Activated gamma-delta T cell (primary cell): ENCODE measurements at places on chromosomes 12 and 14.

GRCh38 chr12:5272018-5272785 is 159.7 kb upstream of the NTF3 start:
- no peak for DNase-seq

DNA sequence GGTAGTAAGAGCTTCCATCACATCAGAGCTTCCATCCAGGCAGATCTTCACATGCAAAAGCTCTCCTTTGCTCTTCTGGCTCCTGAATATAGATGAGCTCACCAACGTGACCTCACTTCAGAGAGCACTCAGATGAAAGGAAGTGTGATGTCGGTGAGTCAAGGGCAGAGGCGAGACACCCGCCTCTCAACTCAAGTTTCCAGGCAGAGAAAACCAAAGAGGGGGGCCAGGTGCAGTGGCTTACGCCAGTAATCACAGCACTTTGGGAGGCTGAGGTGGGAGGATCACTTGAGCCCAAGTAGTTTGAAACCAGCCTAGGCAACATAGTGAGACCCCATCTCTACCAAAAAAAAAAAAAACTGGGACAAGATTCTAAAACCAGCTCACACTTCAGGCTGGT is 126.9 kb downstream of the DUSP6 start:
- no peak for DNase-seq

DNA sequence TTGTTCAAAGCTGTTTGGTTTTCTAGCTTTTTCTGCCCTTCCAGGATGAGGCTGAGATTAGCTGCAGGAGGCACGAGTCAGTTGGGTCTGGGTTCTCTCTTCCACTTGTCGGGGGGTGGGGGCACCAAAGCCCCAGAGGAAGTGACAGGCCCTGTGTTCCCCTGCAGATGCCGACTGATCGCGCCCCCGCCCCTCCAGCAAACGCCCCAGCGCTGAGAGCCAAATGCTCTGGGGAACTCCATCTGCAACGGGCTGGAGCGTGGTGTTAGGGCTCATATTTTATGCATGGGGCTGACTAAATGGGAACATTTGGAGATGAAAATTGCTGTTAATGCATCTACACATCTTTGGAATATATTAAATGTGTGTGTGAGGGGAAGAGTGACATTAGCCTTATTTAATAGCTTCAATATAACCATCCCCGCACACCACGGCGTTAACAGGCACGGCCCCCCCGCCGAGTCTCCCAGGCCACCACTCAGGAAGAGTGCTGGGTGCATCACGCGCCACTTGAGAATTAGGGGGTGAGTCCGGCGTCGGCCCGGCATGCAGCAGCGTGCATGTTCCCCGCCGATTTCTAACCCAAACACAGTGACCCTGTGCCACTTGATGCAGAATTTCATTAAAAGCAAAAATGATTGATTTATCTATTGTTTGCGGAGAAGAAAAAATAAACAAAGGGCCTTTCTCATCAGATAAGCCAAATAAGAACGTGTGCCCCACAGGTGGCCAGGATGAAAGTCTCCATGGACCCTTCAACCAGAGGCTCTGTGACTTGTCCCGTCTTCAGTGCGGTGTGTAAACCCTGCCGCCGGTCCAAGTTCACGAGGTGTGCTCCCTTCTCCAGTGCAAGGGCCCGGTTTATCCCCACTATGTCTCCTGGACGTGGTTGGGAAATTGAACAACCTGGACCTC is 165.0 kb upstream of the RTL1 start:
- DNase-seq: no peak

- no peak for DNase-seq
Measured at GRCh38 chr12:93912086-93912733, 235.0 kb downstream of the CRADD start.

DNA sequence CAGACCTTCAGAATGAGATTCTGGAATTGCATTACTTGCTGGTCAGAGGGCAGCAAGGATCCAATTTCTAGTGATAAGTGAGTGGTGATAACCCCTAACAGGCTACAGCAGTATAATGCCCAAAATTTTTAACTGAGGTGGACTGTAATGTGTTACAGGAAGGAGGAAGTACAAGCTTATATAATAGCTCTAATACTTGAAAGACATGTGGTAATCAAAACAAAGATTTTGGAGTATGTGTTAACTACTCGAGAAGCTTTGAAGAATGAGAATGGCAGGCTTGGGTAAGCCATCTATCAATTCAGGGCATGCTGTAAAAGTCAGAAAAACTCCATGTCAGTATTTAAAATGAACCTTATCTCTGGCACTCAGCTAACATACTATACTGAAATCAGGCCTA is 70.5 kb downstream of the ANKS1B start:
- no peak for DNase-seq

DNA sequence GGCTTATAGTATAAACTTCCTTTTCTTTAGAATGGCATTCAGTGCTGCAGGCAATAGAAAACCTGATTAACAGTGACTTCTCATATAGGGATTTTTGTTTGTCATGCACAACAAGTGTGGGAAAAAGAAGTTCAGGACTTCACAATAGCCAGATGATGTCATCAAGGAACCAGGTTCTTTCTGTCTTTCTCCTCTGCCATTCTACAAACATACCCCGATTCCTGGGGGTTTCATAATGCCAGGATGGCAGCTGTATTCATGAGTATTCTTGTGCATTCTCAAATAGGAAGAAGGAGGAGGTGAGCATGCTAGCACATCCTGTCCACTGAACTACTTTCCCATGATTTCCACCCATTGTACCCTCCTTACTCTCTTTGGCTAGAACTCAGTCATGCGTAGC is 182.7 kb upstream of the EEA1 start:
- DNase-seq: no peak

GRCh38 chr12:31815096-31815495 is 86.3 kb upstream of the AMN1 start:
- no peak for DNase-seq

GRCh38 chr14:59905188-59905587 is 14.8 kb upstream of the LRRC9 start:
- no peak for DNase-seq

GRCh38 chr12:62533087-62533754 is 66.6 kb downstream of the MON2 start:
- DNase-seq: no peak

DNA sequence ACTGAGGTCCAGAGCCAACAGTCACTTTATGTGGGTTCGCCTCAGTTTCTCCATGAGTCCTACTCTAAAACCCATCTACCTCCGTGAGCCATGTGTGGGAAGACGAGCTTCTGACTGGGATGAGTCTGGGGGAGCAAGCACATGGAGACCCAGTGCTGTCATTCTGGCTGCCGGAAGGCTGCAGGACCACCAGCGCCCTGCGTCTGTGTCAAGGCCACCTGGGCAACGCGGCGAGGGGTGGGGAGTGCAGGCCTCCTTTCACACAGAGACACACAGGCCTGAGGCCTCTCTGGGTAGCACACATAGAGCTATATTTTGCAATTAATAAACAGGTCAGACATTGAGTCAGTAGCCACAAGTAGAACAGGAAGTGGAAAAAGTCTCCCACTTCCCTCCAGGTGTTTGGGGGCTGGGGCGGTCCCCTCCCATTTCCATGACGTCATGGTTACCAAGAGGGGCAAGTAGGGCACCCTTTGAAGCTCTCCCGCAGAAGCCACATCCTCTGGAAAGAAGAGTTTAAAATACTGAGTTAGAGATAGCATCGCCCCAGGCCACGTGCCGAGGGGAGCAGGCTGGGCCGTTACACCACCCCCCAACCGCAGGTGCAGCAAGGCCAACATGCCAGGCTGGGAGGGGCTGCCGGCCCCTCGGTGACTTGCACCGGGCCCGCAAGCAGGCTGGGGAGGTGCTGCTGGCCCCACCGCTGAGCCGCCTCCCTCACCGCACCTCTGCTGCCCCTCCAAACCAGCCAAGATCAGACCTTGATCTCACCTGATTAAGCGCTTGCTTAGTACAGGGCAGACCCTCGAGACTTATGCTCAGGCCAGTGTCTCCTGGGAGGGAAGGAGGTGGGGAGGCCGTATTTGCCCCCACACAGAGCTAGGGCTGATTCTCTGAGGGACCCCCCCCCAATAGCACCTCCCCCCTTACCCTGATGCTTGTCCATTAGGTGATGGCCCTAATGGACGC is 32.7 kb downstream of the DAD1 start:
- DNase-seq: peak; percentile 88

DNA sequence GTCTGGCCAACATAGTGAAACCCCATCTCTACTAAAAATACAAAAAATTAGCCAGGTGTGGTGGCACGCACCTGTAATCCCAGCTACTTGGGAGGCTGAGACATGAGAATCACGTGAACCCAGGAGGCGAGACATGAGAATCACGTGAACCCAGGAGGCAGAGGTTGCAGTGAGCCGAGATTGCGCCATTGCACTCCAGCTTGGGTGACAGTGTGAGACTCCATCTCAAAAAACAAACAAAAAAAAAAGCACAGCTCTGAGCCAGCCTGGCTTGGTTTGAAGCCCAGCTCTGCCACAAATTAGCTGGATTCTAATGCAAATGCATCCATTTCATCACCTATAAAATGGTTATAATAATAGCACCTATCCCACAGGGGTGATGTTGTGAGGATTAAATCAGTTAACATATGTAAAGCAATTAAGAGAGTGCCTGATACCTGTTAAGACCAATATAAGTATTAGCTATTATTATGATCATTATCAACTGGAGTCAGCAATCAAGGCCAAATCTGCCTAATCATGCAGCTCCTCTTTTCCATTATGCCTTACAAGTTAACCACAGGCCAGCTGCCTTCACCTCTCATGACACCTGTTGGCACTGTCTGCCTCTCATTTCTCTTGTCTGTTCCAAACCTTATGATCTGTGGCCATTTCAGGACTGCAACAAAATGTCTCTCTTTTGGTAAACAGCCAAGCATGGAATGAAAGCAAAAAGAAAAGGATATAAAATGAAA is 2.1 kb downstream of the GNPTAB start:
- no peak for DNase-seq

DNA sequence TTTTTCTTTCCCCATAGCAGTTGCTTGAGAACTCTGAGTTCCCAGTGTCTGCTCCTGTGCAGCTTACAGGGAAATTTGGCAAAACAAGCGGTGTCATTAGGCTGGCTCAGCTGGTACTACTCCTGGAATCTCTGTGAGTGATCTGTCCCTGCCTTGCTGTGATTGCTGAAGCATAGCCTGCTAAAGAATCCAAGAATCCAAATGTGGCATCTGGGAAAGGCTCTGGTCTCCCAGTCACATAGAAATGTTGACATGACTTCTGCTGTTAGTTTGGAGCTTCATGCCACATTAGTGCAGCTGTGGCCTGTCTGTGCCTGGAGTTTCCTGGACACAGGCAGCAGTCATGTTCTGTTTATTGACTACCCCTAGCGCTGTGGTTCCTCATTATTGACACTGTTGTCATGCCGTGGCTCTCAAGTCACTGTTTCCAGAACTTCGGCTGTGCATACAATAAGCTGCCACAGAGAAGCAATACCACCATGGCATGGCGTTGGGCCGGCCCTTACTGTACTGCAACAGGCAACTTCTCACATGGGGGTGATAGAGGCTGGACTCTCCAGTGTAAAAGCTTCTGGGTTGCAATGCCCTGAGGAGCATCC is 166.8 kb downstream of the MYRFL start:
- DNase-seq: no peak

DNA sequence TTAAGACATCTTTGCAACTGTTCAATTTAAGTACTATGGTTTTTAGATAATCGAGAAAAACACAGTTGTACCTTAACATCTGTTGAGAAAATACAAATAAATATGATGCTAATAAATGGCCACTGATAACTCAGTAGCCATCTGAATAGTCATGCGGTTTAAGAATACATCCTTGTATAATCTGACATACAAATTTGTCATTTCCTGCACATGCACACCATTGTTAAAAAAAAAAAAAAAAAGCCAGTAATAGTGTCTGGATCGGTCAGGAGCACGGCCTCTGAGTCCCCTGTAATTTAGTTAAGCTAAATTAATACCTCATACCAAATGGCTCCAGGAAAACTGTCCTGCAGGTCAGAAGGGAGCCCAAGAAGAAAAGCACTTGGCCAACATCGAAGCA is 16.8 kb downstream of the RFC5 start:
- DNase-seq: no peak

- no peak for DNase-seq
Measured at GRCh38 chr12:50322206-50322605, 38.9 kb upstream of the LIMA1 start.

DNA sequence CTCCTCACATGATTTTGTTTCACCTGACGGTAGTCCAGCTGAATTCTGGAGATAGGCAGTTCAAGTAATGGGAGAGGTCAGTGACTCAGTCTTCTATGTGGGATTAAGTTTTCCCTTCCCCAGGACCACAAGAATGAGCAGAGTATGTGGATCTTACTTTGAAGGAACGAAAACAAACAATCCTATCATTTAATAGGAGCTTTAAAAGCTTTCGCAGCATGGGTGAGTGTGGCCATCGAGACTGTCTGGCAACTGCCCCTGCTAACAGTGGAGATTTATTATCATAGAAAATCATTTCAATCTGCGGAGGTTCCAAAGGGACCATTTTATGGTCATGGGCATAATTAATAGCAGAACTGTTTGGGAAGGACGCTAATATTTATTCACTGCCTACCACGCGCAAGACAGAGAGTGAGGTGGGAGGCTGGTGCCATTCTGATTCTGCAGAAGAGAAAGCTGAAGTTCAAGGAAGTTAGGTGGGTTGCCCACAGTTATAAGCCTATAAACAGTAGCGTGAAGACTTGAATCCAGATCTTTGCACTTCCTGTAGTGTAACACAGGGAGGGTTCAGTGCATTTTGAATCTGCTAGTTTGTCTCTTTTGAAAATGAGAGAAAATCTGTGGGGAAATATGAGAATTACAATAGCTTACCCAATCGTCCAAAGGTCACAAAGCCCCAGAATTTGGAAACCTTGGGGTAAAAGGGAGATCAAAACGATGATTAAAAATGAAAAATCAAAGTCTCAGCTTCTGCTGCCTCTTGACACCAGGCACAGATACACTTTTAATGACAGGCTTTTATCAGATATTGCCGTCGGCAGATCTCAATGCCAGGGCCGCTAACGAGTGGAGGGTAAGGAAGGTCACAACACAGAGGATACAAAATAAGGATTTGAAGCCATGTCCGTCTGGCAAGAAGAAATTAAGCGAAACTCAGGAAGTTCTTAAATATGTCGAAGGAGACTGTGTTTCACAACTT is 209.6 kb downstream of the CRADD start:
- DNase-seq: no peak

GRCh38 chr12:7090222-7090998 is 1.8 kb downstream of the C1R start:
- no peak for DNase-seq

DNA sequence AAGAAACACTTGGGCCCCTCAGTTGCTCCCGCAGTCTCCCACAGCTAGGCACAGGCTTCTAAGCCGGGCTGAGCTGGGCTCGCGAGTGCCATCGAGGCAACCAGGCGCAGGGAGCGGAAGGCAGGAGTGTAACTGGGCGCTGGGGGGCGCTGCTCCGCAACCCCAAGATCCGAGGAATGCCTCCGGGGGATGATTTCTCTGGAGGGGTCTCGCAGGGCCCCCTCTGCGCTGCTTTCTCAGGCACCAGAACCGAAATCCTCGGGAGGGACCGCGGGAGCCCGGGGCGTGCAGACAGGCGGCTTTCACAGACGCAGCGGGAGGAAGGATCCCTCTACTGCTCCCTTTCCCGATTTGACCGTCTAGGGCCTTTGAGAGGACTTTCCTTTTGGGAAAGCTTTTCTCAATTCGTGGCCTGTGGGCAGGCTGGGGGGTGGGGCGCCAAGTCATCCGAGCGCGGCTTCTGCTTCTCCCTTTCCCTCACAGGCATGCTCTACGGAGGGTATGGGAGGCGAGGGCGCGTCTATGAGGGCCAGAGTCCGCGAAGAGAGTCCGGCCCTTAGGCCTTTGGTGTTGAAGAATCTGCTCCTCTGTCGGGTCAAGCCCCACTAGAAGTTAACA is 4.3 kb upstream of the NKX2-1 start:
- DNase-seq: no peak
